ENCODE measurements at places on chromosomes 4 and X.

DNA sequence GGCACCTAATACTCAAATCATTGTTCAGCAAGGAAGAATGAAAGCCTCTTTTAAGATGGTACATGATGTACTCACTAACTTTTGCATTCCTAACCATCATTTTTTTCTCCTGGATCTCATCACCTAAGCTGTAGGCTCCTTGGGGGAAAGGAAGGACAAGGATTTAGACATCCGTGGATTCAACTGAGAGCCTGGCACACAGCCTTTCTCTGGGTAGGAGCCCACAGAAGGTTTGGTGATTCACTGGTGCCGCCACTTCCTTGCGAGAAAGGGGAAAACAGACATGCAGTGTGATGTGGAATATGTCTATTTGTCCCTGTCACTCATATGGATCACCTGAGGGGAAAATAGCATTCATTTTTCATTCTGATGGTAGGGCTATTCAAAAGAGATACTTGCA lies 147.3 kb downstream of the PCDH7 start:
- no peak for DNase-seq

- DNase-seq, result no peak
Observed at GRCh38 chrX:48702032-48702431, 5.5 kb downstream of the SUV39H1 start.

- no peak for DNase-seq
Observed at GRCh38 chr4:4808086-4808485, 51.4 kb upstream of the MSX1 start.

DNA sequence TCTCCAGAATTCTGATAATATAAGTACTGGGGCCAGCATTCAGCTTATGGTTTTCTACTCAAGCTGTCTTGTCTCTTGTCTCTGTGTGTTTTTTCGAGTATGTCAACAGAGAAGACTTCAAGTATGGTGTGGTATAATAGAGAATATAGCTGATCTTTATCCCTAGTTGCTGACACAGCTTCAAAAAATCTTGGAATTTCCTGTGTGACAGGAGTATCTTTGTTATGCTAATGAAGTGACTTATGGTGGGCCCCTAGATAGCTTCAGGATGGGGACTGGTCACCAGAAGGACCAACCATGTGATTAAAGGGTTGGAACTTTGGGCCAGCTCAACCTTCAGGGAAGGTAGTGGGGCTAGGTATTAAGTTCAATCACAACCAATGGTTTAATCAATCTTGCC lies 2.9 kb downstream of the GPRASP3 start:
- DNase-seq, result no peak

DNA sequence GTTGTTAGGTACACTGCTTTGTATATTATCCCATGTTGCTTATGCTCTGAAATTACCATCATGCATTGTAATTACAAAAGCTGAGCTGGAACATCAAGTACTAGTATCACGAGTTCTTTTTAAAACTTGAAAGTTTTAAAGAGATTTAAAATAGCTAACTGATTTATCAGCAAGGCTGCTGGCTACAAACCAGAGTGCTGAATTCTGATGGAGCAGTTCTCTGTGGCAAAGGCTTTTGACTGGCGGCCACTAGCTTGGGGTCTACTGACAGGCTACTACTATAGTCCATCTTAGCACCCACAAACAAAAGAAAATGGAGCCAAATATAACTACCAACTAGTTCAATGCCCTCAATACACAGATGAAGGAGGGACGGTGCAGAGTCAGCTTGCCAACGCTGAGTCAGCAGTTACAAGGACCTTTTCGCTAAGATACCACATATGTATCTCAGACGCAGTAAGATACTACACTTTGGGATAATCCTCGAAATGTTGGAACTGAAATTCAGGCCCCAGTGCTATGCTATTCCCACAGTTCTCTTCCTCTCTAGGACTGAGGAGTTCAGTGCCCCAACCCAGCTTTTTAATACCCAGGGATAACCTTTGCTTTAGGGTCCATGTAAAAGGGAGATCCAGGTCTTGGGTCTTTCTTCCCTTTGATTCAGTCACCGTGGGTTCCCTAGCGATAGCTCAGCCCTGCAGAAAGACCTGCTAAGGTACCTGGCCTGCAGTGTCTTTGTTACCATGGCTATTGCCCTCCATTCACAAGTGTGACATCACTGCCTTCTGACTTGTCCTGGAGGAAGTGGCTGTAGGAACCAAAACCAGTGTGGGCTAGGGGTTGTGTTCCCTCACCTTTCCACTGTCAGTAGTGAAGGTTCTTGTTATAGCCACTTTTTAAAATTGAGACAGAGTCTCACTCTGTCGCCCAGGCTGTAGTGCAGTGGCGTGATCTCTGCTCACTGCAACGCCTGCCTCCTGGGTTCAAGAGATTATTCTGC lies 22.8 kb downstream of the MFAP3L start:
- DNase-seq, result no peak

- no peak for DNase-seq
Observed at GRCh38 chrX:42077675-42078074, 154.3 kb upstream of the CASK start.

- no peak for DNase-seq
Observed at GRCh38 chrX:41655631-41656030, 33.1 kb upstream of the GPR34 start.

DNA sequence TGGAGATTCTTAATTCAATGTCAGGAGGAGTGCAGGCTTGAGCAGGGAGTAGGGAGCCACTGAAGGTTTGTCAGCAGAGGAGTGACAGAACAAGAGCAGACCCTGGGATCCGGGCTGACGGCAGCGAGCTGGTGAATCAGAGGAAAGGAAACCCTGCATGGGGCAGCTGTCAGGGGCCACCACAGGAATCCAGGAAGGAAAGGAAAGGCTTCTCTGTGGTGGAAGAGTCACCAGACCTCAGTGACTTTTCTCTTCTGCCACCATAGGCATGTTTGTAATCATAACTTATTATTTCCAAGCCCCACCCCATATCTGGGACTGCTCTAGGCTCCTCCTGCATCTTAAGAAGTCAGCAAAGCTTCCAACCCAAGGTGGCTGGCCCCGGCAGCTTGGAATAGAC lies 150.9 kb downstream of the BCOR start:
- no peak for DNase-seq

- no peak for DNase-seq
Observed at GRCh38 chrX:120365320-120365719, 3.4 kb downstream of the ATP1B4 start.

DNA sequence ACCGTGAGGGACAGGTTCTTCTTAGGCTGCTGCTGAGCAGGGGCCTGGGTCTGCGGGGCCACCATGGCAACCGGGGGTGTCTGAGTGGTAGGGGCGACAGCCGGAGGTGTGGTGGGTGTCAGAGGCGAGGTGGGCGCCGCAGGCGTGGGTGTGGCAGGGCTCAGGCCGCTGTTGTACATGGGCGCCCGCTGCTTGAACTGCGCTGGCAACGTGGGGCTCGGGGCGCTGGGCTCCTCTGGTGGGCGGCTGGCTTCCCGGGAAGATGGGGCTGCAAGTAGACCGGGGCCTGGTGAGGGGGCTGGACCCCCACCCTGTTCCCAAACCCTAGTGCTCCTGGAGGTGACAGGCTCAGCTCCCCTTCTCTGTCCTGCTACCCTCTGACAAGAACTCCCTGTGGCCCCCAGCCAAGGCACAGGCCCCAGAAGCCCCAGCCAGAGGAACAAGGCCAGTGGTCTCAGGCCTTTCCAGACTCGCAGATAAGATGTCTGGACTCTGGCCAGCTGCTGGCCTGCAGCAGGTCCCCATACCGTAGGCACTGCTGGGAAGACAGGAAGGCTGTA lies 24.8 kb downstream of the NELFA start:
- no peak for DNase-seq

DNA sequence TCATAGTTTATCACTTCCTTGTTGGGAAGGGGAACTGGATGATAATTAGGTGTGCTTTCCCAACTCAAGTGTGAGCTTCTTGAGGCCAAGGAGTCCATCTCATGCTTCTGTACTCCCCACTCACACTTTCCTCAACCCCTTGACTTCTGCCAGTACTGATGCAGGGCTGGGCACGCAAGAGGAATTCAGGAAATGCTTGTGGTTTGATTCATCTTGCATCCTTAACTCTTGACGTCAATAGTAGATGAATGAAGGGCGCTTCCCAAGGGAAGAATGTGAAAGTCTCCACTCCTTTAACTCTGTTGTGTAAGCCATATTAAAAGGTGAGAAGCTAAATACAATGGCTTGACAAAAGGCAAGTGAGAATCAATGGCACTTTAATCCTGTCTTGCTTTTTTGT lies 101.8 kb downstream of the AGTR2 start:
- DNase-seq, result no peak

- DNase-seq, result no peak
Observed at GRCh38 chr4:156252358-156252921, 298.8 kb upstream of the CTSO start.

- DNase-seq, result no peak
Observed at GRCh38 chr4:25972366-25972765, 58.3 kb downstream of the SMIM20 start.

DNA sequence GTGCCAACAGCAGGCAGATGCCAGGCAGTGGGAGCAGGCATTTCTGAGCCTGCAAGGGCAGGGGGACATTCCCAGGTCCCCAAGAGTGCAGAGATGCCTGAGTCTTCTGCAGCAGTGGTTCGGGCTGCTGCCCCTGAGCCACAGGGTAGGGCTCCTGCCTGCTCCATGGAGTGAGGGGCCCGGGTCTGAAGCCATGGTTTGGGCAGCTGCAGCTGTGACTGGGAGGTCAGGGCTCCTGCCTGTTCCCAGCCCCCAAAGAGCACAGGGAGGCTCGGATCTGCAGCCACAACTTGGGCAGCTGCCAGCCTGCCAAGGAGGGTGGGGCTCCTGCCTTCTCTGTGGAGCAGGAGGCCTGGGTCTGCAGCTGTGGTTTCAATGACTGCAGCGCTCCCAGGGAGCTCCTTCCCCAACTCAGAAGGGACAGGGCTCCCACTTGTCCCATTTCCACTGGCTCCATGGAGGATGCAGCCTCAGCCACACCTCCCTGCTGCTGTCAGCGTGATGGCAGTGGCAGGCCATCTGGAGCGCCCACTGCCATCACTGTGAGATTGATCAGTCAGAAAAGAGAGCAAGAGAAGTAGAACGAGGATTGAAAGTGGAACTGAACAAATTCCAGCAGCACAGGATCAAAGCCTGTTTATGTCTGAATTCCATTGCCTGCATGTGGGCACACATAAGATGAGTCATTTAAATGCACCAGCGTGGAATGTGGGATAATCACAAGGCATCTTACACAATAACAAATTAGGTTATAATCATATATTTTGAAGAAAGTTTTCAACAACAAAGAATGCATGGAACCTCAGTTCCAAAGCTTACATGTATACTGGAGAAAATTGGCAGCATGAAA lies 93.1 kb upstream of the CXorf51A start:
- DNase-seq, result no peak

DNA sequence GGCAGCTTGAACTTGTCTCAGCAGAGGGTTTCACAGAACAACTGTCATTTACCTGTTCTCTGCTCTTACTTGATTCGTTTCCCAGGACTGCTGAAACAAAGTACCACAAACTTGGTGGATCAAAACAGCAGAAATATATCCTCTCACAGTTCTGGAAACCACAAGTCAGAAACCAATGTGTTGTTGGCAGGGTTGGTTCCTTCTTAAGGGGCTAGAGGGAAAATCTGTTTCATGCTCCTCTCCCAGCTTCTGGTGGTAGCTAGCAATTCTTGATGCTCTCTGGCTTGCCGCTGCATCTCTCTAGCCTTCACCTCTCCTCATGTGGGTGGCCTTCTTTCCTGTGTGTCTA lies 4.7 kb downstream of the TLR8 start:
- no peak for DNase-seq

DNA sequence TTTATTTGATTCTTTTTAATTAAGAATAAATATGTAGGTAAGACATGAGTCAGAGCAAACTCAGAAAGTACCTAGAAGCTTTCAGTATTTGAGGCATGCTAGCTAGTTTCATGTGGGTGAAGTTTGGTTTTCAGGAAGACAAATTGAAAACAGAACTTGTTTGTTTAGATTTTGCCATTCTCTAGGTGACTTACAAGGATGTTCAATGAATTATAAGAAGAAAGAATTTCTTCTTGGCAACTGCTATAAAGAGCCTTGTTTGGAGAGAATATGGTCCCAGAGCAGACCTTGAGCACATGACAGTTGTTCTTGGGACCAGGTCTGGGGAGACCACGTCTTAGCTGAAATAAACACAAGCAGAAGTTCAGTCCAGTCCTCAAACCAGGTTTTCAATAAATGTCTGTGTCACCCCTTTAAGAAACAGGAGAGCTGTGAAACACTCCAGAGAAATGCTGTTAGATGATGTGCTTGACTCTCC lies 38.0 kb upstream of the IL21 start:
- DNase-seq, result no peak

- DNase-seq, result no peak
Observed at GRCh38 chr4:162684371-162684700, 482.4 kb downstream of the NAF1 start.

GRCh38 chr4:185598846-185599552 lies 63.7 kb upstream of the PDLIM3 start:
- DNase-seq, result no peak

- DNase-seq, result no peak
Observed at GRCh38 chr4:83905952-83906351, 370.0 kb downstream of the GPAT3 start.

GRCh38 chrX:110311437-110312230 lies 6.3 kb downstream of the AMMECR1 start:
- no peak for DNase-seq

GRCh38 chr4:41696763-41697162 lies 51.8 kb downstream of the PHOX2B start:
- DNase-seq, result no peak

GRCh38 chrX:39931529-39932282 lies 166.1 kb downstream of the BCOR start:
- no peak for DNase-seq

- no peak for DNase-seq
Observed at GRCh38 chr4:125750828-125751466, 436.2 kb downstream of the FAT4 start.

GRCh38 chr4:154616731-154617130 lies 4.3 kb upstream of the FGG start:
- no peak for DNase-seq

DNA sequence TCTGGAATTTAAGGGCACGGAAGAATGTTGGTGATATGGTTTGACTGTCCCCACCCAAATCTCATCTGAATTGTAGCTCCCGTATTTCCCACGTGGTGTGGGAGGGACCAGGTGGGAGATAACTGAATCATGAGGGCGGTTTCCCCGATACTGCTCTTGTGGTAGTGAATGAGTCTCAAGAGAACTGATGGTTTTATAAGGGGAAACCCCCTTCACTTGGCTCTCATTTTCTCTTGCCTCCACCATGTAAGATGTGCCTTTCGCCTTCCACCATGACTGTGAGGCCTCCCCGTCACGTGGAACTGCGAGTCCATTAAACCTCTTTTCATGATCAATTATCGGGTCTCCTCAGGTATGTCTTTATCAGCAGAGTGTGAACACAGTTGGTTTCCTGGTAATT lies 25.6 kb upstream of the DHRSX start:
- DNase-seq, result no peak

DNA sequence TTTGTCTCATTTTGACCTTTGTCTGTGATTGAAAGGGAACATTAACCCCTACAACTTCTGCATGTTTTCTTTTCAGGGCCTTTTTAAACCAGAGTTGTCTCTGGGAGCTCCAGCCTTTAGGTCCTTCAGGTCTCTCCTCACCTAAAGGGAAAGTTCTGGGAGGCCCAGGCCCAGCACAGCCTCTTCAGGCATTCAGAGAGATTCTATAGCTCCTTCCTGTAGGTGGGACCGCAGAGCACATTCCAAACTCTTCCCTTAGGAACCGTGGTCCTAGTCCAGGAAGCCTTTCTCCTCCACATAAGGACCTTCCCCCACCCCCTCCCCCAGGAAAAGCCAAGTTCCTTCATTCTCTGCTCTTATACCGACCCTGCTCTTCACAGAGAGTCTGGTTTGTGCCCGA lies 14.9 kb downstream of the NKX6-1 start:
- DNase-seq, result no peak

- DNase-seq, result no peak
Observed at GRCh38 chrX:43386875-43387274, 269.2 kb upstream of the MAOA start.

Data from NCI-H526 treated with DMSO at 0.1 percent for 48 hours (cell line).